EL (cell line): ENCODE measurements at places on chromosomes 5 and 9.

- peak; percentile 97 for DNase-seq
Observed at GRCh38 chr9:91060520-91061343, 259.1 kb downstream of the SYK start.

GRCh38 chr9:97850746-97851445, 2.1 kb upstream of the FOXE1 start:
- DNase-seq, result peak; percentile 41

- peak; percentile 56 for DNase-seq
Observed at GRCh38 chr5:77924081-77924480, 147.9 kb upstream of the TBCA start.

- DNase-seq, result no peak
Observed at GRCh38 chr9:96619124-96619465, 548 bp downstream of the CDC14B start.

DNA sequence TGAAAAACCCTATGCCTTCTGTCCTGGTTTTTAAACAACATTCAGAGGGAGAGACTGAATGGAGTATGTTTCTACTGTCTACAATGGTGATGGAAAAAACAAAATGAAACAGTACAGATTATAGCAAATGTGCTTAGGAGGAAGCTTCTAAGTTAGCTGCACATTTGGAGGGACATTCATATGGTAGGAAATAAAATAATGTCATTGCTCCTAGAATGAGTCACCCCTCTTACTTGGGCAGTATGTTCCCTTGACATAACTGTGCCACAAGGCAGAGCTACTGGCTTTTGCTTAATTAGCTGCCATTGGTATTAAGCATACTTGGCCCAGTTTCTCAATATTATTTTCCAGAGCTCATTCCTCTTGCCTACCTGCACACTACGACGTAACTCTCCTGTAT, 128.9 kb downstream of the GDNF start:
- peak; percentile 44 for DNase-seq

DNA sequence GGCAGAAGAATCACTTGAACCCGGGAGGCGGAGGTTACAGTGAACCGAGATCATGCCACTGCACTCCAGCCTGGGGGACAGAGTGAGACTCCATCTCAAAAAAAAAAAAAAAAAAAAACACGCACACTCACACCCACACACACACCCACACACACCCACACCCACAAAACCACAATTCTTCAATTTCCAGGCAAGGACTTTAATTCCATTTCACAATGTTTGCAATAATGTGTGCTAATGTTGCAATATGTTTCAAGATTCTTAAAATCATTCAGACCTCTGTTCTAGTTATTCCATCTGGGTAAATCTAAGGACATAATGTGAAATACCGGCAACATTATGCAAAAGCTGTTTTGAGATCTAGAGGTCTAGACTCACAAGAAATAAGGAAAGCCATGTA, 28.3 kb downstream of the CCDC69 start:
- DNase-seq, result no peak

DNA sequence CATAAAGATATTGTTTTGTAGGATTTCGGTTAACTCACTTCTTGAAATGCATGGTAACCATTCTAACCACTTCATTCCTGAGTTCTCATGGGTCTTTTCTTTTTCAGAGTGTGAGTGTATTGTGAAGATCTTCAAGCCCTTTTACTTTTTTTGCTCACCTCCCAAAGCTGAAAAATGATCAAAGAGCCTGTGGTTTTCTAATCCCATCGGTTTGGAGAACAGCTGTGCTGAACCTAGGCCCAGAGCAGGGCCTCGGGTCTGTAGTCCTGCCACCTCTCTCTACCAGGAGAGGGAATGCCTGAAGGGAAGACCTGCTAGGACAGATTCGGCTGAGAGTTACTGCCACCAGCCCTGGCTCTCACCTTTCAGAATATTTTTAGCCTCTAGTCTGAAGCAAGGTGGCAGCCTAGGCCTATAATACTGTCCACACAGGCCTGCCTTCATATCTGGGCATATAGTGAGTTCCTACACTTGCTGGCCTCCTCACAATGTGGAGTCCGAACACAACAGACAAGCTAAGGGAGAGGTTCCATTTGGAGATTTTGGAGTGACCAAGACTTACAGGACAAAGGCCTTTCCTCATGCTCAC, 13.8 kb downstream of the RGMB start:
- DNase-seq, result peak; percentile 18

GRCh38 chr9:114300846-114301797, 21.8 kb upstream of the ORM1 start:
- DNase-seq, result no peak

- DNase-seq, result no peak
Observed at GRCh38 chr9:72958485-72959281, 5.8 kb upstream of the ALDH1A1 start.

- peak; percentile 38 for DNase-seq
Observed at GRCh38 chr9:98373609-98374008, 118.2 kb upstream of the TBC1D2 start.

GRCh38 chr5:124504081-124504916, 242.1 kb downstream of the ZNF608 start:
- DNase-seq, result peak; percentile 7

GRCh38 chr9:131277287-131277909, 1.1 kb upstream of the FAM78A start:
- DNase-seq, result no peak

DNA sequence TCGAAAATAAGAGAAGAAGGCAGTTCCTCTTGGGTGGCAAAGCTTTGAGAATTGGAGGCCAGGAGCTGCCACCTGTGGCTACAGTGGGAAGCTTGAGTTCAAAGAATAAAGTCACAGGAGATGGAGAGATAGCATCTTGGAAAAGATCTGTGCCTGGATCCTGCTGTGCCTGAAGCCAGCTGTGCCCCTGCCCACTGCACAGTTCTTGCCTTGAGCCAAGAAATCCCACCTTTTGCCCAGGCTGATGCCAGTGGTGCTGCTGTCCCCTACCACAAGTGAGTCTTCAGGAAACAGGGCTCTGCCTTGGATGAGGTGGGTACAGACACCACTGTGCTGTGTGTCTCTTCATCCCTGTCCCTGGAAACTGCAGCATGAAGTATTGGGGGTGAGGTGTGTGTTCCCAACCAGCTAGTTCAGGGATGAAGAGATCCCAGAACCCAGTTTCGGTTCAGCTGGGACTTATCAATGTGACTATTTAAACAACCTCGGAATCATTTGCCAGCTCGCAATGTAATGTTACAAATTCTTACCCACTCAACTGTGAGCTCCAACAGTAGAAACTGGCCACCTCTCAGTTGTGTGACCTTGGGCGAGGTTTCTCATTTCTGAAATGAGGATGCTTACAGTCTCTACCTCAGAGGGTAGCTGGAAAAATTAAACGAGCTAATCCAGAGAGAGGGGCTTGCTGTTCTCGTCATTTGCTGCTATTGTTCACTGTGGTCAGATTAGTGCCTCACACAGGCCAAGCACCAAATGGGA, 5.9 kb downstream of the IER5L start:
- DNase-seq, result no peak

DNA sequence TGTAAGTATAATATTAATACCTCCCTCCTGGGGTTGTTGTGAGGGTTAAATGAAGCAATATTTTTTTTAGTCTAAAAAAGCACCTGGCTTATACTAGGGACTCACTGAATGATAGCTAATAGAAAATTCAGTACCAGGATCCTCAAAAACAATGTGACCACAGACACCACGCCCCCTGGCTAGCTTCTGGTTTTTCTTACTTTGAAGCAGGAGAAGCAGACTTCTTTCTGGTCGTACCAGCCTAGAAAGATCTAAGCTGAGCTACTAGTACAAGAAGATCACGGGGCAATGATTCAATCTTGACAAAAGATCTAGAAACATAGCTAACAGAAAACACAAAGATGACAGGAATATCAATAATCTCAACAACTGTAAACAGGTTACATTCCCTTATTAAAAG, 218.5 kb upstream of the SLC30A5 start:
- DNase-seq, result no peak

DNA sequence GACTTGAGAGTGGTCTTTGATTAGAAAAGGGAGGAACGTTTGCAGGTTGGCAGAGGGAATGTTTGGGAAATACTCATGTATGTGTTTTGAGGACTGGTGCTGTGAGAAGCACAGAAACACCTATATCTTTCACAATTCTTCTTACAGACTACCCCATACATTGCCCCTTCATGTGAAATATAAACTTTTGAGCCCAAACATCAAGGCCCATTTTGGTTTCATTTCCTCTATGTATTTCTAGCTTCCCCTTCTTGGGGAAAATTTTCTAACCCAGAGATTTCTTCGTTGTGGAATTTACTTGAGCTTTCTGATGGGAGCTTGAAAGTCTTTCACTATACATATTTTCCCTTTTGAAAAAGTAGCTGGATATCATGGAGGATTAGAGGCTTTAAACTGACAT, 67.6 kb downstream of the FYB1 start:
- DNase-seq, result no peak

DNA sequence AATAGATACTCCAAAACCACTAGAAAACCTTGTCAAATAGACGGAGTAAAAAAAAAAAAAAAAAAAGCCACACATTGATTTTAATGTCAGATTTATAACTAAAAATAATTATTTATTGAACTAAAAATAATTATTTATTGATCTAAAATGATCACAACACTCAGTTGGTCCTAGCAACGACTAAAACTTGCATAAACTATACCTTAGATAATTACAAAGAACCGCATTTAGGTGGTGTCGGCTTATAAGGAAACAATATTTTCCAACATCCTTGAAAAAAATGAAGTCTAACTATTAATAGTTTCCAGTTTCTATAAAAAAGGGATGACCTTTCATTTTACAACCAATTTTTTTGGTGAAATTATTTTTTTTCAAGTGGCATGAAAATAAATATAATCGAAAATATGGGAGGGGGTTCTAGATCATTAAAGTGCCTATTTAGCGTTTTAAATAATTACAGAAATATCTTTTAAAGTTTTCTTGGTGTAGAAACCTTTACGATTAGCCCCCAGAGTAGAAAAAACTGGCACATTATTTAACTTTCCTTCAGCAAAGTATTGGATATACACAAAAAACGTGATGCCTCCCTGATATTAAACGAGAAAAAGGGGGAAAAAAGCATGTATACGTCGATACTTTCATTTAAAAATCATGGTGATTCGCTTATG, 3.7 kb downstream of the ARRDC3 start:
- no peak for DNase-seq

DNA sequence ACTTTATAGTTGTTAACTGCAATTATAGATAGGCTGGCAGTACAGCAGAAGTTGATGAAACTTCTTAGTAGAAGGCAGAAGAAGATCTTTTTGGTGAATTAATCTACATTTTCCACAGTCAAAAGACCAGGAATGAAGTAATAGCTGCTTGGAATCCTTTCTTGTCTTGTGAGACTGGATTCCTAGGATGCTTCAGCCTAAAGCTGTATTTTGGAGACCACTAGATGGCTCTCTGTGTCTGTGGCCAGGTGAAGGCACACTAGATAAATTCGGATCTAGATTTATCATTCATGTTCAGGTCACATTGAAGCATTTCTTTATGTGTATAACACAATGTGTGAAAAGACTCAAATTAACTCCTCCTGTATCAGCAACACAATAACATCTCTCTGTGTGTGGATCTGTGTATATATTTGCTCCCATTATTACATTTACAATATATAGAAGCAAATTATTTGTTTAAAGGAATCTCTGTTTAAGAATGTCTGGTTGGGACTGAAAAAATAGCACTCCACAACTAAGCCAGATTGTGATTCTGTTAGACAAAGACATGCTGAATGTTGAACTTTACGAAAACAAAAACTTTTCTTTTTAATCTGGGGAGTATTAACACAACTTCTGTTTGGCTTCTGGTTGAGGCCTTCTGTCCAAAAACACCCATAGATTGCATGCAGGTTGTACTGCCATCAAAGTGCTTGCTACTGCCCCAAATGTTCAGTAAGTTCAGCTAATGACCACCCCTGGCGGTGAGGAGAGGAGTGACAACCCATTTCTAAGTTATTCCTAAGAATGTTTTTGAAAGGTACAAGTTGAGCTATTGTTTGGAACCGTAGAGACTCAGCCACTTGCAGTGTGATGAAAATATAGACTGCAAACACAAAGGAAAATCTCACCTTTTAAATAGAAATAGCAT, 10.6 kb downstream of the GRIN3A start:
- DNase-seq, result peak; percentile 14

- no peak for DNase-seq
Observed at GRCh38 chr5:170750791-170751190, 32.7 kb upstream of the GABRP start.

DNA sequence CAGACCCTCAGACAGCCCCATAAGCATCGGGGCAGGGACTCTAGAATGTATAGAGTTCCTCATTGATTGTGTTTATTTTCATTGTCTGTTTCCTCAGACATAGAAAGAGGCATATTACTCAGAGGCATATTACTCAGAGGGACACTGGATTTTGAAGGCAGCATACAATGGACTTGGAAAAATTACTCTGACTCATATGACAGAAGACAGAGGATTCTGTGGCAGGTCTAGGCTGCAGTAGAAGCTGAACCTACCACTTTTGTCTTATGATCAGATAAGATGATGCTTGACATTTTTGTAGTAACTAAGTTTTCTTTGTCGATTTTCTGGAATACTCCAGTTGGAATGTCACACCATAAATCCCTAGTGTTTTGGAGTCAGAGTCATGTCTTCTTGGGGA, 105.2 kb downstream of the ST8SIA4 start:
- DNase-seq, result no peak

- DNase-seq, result peak; percentile 73
Observed at GRCh38 chr9:114722081-114722621, 40.2 kb upstream of the TEX48 start.

- DNase-seq, result peak; percentile 81
Observed at GRCh38 chr5:153476767-153477166, 13.7 kb upstream of the GRIA1 start.

DNA sequence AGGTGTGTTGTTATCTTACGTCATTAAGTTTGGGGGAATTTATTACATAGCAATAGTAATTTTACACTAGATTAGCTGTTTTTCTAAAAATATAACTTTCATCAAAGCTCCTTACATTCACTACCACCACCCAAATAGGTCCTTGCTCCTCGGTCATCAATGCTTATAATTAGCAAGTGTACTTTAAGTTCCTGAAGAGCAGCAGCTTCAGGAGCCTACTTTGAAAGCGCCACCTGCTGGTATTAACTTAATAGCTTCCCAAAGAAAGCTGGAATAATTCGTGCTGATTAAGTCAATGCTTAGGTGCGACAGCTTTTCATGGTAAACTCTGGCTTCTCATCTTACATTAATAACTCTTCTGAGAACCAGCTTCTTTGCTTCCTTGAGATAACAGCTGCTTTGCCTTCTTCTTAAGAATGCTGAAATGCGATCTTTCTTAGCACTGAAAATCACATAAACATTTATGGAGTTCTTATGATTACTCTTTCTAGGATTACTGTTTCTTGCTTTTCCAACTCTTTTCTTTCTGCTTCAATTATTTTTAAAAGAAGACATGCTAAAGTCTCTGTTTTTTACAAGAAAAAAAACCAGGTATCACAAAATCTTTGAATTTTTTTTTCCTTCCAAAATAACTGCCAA, 10.0 kb upstream of the C5 start:
- peak; percentile 66 for DNase-seq
